ENCODE measurements at places on chromosomes 11 and 22.

GRCh38 chr11:103673773-103674172 lies 362.7 kb upstream of the DDI1 start:
- no peak for DNase-seq

DNA sequence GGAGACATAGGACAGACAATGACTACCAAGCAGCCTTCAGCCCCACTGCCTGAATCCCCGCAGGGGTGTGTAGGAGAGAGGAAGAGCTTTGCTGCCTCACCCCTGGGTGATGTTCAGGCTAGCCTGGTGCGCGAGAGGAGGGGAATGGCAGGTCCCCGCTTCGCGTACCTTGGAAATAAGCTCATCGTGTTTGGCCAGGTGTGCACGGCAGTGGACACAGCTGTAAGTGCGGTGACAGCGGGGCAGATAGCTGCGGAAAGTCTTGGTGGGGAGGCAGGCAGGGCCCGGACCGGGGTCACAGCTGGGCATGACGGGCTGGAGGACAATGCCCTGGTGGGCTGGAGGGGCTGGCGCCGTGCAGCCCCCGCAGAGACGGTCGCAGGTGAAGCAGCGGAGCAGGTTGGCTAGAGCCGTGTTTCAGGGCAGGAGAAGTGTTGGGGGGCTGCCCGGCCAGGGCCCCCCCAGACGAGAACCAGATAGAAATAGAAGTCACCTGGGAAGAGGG lies 2.9 kb downstream of the YPEL4 start:
- no peak for DNase-seq

- DNase-seq: peak; percentile 47
Observed at GRCh38 chr22:46803031-46803880, 40.8 kb downstream of the TBC1D22A start.

GRCh38 chr11:64687643-64688533 lies 35.1 kb downstream of the NRXN2 start:
- no peak for DNase-seq

DNA sequence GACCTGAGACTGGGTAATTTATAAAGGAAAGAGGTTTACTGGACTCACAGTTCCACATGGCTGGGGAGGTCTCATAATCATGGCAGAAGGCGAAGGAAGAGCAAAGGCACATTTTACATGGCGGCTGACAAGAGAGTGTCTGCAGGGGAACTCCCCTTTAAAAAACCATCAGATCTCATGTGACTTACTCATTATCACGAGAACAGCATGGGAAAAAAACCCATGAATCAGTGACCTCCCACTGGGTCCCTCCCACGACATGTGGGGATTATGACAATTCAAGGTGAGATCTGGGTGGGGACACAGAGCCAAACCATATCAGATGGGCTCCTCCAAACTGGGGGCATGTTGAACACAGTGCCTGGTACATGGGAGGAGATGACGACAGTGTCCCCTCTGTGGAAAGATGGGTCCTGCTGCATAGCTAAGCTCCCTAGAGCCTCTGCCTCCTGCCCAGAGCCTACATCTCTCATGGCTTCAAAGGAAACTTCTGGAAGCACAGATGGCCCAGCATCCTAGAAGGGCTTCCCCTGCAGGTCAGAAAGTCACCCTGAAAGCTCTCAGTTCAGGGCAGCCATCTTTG lies 46.1 kb downstream of the MYEOV start:
- no peak for DNase-seq

DNA sequence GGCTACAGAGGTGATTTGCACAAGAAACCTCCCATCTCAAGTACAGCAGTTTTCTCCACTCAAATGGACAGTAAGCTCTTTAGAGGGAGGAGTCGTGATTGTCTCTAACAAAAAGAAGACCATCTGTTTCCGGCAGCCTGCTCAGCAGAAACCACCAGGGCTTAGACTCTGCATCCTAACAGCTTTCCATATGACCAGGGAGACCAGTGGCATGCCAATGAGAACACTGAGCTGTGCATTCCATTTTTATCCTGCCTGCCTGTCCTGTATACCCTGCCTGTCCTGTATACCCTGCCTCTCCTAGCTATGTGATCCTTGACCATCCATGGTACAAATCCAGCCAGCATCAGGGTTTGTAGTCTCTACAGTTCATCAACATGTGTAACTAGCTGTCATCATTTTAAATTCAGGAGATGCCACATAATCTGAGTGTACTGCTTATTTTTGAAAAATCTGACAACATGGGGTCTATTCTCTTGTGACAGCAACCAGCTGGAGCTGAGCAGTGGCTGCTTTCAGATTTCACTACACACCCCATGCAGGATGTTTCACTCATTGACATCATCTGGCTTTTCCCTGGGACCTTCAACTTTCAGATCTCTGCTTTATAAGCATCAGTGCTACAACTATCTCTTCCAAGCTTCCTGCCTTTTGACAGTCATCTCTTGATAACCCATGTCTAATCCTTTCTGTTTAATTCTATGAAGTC lies 50.5 kb upstream of the POU2AF2 start:
- peak; percentile 57 for DNase-seq

Data from left lung (tissue), 14 donors.